ENCODE measurements at places on chromosomes 3 and 15.

DNA sequence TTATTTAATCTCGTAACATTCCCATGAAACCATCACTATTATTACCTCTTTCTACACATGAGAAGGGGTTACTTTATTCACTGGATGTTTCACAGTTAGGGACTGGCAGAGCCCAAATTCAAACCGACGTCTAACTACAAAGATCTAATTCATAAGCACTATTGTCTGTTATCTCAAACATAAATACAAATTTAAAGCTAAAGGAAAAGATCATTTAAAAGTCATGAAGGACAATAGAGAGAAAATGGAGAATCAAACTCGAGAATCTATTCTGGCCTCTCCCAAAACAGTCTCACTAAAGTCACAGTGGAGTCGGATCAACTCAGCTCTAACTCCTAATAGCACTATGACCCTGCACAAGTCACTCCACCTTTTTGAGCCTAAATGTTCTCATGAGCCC lies 287.7 kb downstream of the ZIC4 start:
- DNase-seq, result no peak

DNA sequence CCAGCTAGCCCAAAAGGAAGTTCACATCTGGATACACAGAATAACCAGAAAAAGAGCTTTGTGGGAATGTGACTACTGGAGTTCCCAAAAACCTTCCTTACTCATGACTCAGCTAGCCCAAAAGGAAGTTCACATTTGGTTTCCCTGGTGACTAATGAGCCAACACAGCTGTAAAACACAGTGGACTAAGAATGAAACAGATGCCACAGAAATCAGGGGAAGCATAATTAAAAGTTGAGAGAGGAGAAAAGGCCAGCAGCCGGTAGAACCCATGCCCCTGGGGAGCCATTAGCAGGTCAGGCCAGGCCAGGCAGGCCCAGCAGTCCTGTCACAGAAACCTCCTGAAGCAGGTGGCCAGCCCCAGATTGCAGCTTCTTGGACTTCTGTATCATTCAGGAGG lies 130.3 kb downstream of the GHSR start:
- no peak for DNase-seq

DNA sequence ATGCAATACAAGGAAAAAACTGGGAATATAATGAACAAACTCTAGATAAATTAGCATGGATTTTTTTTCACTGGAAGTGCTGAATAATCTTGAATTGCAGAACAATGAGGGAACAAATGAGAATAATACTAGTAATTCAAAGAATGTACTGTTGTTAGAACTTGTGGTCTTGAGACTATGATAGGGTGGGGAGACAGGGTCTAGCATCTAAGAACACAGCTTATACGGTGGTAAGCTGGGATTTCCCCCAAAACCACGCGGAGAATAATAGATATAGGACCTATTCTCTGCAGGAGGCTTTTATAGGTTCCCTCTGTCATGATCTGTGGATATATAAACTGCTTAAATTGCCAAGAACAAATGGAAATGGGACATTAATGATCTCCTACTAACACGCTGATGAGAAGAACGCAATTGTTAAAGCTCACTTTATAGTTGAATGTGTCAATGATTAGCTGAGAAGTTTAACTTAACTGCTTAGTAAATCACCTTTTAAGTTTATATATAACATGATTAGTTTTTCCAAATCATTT lies 692.3 kb downstream of the ZPLD1 start:
- no peak for DNase-seq

GRCh38 chr15:42175671-42176070 lies 19.2 kb upstream of the PLA2G4F start:
- DNase-seq, result no peak

DNA sequence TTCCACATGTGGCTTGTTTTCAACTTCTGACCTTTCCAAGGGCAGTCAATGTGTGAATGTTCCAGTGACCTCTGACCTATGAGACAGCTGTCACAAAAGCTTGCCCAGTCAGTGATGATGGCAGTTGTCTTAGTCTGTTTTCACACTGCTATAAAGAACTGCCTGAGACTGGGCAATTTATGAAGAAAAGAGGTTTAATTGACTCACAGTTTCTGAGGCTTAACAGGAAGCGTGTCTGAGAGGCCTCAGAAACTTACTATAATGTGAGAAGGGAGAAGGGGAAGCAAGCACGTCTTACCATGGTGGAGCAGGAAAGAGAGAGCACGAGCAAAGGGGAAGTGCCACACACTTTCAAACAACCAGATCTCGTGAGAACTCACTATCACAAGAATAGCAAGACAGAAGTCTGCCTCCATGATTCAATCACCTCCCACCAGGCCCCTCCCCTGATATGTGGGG lies 95.6 kb downstream of the ECT2 start:
- DNase-seq, result no peak

GRCh38 chr3:177676947-177677587 lies 479.8 kb upstream of the TBL1XR1 start:
- no peak for DNase-seq

GRCh38 chr3:44833394-44833793 lies 28.3 kb upstream of the TMEM42 start:
- no peak for DNase-seq

- peak; percentile 53 for DNase-seq
Observed at GRCh38 chr3:123335007-123335670, 113.8 kb downstream of the ADCY5 start.

DNA sequence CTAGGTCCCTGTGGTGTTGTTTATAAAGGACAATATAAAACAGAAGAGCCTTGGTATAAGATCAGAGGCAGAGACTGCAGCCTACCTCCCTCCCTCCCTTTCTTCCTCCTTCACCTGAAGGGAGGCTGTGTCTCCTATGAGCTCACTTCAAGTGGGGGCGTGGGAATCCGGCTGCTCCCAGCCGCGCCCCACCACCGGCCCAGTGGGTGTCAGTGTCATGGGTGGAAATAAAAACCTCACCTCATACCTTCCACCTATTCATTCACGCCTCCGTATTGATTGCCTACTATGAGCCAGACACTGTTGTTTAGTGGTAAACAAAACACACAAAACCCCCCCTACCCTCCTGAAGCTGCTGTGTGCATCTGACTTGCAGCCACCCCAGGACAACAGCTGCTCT lies 181.9 kb downstream of the PDZRN3 start:
- DNase-seq, result no peak

GRCh38 chr15:95897651-95898050 lies 432.8 kb upstream of the NR2F2 start:
- DNase-seq, result no peak

- peak; percentile 64 for DNase-seq
Observed at GRCh38 chr15:77870195-77871065, 207.1 kb downstream of the TBC1D2B start.

Data from activated naive CD4-positive, alpha-beta T cell treated with anti-CD3 and anti-CD28 coated beads for 36 hours (primary cell).